ENCODE measurements at places on chromosomes 3 and 15.

GRCh38 chr3:174957081-174957480 is 97.9 kb downstream of the NAALADL2 start:
- no peak for DNase-seq

- DNase-seq: no peak
Measured at GRCh38 chr15:38992506-38992905, 427.9 kb upstream of the RASGRP1 start.

- no peak for DNase-seq
Measured at GRCh38 chr3:28198974-28199373, 42.4 kb upstream of the CMC1 start.

- no peak for DNase-seq
Measured at GRCh38 chr15:59549301-59550185, 62.0 kb upstream of the GCNT3 start.

DNA sequence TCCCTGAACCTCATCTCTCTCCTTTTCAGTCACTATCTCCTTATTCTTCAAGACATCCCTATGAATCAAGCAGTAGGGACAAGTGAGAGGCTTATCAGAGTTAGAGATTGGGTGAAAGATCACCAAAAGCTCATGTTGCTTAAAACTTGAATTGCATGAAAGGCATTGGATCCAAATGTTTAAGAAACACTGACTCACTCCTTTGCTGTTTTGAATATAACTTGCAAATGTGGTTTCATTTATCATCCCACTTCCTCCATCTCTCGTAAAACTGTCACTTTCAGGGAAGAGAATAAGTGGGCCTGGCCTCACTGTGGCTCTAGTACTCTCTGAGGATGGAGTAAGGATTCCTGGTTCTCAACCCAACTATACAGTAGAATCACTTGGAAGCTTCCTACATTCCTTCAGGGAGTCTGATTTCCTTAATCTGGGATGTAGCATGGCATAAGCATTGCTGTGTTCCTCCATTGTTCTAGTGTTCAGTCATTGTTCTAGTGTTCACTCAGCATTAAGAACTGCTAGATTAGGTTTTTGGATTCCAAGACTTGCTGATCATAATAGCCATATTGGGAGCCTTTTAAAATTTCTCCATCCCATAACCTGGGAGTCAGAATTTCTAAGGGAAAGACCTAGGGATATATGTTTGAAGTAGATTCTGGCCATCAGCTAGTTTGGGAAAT is 171.8 kb downstream of the TMEM108 start:
- no peak for DNase-seq

DNA sequence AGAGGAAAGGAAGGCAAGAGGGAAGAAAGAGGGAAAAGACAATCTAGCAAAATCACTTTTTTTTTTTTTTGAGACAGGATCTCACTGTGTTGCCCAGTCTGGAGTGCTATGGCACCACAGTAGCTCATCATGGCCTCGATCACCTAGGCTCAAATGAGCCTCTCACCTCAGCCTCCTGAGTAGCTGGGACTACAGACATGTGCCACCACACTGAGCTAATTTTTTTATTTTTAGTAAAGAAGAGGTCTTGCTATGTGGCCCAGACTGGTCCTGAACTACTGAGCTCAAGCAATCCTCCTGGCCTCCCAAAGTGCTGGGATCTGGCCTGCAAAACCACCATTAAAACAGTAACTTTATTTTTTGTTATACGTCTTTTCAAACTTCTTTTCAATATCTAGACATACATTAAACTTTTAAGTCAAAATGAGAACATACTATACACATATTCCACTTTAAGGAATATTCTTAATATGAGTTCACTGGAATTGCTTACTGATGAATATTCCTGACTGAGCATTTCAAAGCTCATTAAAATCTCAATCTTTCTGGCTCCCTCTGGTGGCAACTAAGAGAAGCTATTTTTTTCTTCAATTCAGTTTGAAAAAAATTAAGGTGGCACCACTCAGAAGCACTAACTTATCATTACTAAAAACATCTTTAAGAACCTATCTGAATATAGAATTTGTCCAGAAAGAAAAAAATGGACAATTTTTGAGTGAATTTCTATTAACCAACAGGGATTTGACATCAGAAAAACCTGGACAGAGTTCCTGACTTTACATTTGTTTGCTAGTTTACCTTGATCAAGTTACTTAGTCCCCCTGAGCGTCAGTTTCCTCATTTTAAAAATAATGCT is 40.9 kb downstream of the UACA start:
- no peak for DNase-seq
